NCI-H82 (cell line): ENCODE measurements at places on chromosomes 3 and 15.
A peak's percentile ranks its signal among the peaks of the same experiment; 100 is the strongest.

DNA sequence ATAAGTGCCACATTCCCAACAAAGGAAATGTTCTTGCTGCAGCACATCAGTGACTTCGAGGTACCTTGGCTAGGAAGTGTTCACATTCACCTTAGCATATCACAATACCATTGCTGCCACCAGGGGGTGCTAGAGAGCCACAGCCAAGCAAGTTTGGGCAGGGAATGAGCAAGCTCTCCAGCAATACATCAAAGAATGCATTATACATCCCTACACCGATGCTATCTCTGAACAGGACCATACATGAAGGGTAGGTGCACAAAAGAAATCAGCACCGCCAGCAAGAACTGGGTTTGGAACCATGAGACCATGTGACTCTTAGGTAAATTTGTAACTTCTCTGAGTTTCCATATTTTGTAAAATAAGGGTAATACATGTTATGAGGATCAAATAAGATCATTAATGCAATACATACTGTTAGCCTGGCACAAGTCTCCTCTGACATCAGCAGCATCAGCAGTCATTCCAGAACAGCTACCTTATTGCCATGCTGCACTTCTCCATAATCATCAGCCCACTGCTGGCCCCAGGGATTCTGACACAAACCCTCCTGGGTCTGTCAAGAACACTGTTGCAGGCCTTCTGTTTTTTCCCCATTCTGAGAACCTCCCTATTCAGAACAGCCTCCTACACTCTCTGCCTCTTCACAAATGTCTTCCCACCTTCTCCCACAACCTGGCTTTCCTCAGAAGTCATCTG, 37.5 kb downstream of the RYK start:
- peak; percentile 88 for DNase-seq

DNA sequence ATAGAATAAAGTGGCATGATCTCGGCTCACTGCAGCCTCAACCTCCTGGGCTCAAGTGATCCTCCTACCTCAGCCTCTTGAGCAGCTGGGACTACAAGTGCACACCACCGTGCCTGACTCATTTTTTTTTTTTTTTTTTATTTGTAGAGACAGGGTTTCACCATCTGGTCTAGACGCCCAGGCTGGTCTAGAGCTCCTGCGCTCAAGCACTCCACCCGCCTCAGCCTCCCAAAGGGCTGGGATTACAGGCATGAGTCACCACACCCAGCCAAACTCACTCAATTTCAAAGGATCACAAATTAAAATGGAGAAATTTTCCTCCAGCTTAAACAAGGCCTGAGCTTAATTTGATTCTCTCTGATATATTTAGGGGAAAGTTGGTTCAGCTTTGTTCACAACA, 27.3 kb upstream of the NMB start:
- peak; percentile 44 for DNase-seq

- peak; percentile 84 for DNase-seq
Measured at GRCh38 chr3:161560008-161560637, 63.5 kb downstream of the OTOL1 start.

- DNase-seq, result no peak
Measured at GRCh38 chr15:71707230-71708050, 102.9 kb upstream of the NR2E3 start.

GRCh38 chr15:71413419-71413818, 298.1 kb downstream of the THSD4 start:
- no peak for DNase-seq

DNA sequence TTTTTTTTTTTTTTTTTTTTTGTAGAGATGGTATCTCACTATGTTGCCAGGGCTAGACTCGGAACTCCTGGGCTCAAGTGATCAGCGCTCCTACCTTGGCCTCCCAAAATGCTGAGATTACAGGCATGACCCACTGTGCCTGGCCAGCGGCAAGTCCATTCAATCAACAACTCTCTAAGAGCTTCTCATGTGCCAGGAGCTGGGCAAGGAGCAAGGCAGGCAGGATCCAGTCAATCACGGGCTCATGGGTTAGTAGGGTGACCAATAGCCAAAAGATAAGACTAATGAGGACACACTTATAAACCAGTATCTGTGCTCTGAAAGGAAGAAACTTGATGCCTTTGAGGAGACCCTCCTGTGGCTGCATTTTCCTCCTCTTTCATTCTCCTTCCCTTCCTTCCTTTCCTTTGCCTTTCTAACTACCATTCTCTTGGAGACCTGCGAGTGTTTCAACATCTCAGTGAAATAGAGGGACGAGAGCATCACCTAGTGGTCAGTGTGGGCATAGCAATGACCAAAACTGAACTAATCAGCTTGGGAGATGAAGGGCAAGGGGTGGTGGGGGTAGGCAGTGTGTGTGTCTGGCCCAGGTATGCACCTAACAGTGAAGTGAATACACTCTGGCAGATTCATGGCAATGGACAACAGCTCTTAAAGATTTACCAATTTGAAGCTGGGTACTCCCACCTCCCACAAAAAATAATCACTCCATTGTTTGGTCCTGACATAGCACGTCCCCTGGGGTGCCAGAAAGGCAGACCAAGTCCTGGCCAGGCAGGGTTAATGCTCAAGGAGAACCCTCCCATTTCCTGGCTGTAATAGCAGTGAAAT, 6.3 kb downstream of the RPP25 start:
- peak; percentile 92 for DNase-seq

- DNase-seq, result no peak
Measured at GRCh38 chr3:178699810-178700209, 163.6 kb downstream of the KCNMB2 start.

- no peak for DNase-seq
Measured at GRCh38 chr3:159821110-159821509, 167.5 kb upstream of the IL12A start.

DNA sequence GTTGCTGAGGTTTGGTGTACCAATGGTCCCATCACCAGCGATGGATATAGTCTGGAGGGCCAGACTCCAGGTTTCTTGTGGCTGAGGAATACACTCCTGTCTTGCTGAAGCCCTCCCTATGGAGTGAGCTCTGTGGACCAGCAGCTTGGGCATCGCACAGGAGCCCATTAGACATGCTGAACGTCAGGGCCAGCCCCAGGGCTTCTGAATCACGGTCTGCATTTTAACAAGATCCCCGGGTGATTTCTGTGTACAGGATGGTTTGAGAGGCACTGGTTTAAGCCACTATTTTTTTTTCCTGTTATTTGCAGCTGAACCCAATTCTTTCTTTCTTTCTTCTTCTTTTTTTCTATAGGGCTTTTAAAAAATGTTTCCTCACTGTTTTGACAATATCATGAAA, 69.5 kb upstream of the XCR1 start:
- no peak for DNase-seq
